WTC11 (cell line): ENCODE measurements at places on chromosomes 7 and 10. TPM values are rescaled to one million over a fixed set of nuclear protein-coding genes. Genes with fewer than 3 reads are reported as not detected.

DNA sequence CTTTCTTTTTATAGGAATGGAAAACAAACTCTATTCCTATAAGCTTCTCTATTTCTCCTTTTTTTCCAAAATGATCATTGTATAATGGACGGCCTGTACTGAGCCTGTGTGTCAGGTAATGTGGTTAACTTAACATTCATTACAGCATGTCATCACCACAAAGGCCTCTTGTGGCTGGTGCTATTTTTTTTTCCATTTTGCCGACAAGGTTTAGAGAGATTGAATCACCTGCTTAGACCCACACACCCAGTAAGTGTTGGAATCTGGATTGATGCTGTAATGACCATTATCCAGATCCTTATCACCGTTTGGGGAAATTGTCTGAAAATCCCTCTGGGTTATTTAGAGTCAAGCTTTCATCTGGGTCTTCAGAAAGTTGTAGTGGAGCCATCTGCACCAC is 18.5 kb downstream of the AKR1B15 start:
- no peak for DNase-seq

UBE3C gene
- total RNA-seq: 52.4 to 59.7 TPM (median 53.8 TPM) in 3 replicates

ABCB1 gene
- 0.60 to 0.94 TPM (median 0.82 TPM) in 3 replicates for total RNA-seq

DNA sequence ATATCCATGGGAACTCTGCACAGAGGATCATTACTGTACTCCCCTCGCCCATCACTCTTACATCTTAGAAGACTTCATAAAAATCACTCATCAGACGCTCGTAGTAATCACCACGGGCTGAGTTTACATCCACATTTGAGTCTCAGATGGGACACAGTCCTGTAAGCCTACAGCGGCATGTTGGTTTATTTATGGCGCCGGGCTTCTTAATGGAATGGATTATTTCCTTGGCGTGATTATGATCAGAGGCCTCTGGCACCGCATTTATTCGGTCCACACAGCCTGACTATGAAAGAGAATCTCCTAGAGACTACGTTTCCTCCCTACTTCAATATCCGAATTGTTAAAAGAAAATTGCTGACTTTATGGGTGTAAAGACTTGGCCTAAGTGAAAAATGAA is 123.5 kb upstream of the FRMD4A start:
- no peak for DNase-seq

IL2RA gene
- total RNA-seq: 0.31 to 0.41 TPM (median 0.32 TPM) in 3 replicates

GRCh38 chr7:151166629-151167196 is 781 bp downstream of the GBX1 start:
- DNase-seq: peak; percentile 39

SFRP4 gene
- total RNA-seq: 0.07 to 0.24 TPM (median 0.09 TPM) in 3 replicates

DNA sequence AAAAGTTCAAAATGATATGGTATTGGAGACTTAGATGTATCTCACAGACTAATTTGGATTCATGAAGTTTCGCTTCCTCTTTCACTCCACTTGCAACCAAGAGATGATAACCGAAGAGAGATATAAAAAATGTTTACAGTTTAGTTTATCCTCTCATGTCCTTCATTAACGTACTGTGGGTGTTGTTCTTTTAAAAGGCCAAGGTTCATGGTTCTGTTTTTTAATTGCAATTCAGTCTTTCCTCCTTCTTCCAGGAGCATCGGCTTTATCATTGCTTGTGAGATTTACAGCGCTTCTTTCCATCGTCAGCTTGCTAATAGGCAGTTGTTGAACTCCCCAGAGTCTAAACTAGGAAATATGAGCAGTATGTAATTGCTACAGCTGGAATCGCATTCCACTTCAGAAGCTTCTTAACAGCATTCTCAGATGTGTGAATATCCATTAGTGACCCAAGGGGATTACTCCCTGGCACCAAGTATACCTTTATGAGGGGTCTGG is 75.9 kb upstream of the HGF start:
- DNase-seq: no peak

INHBA gene
- total RNA-seq: 0.16 to 1.0 TPM (median 0.44 TPM) in 3 replicates

GRCh38 chr7:40721342-40721949 is 586.6 kb downstream of the SUGCT start:
- DNase-seq: no peak

GRCh38 chr7:36562121-36562520 is 162.2 kb downstream of the AOAH start:
- DNase-seq: no peak
